ENCODE measurements at places on chromosomes 4 and X.

- no peak for DNase-seq
These were observed 61.3 kb downstream of the STPG2 start for GRCh38 chr4:98081936-98082335.

GRCh38 chrX:115413246-115413878 is 123.8 kb downstream of the LUZP4 start:
- no peak for DNase-seq

DNA sequence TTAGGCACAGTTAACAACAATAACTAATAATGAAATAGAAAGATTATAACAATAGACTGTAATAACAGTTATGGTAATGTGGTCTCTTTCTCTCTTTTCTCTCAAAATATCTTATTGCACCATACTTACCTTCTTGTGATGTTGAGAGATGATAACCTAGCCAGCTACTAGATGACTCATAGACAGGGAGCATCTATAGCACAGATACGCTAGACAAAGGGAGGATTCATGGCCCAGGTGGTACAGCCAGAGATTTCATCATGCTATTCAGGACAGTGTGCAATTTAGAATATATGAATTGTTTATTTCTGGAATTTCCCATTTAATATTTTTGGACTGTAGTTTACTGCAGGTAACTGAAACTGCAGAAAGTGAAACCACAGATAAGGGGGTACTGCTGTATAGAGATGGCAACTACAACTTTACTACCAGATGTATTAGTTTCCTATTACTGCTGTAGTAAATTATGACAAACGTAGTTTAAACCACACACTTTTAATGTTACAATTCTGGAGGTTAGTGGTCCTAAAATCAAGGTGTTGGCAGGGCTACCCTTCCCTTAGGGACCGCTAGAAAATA is 41.8 kb upstream of the MAGED1 start:
- no peak for DNase-seq

GRCh38 chr4:3868211-3869173 is 102.3 kb downstream of the ADRA2C start:
- DNase-seq = no peak

DNA sequence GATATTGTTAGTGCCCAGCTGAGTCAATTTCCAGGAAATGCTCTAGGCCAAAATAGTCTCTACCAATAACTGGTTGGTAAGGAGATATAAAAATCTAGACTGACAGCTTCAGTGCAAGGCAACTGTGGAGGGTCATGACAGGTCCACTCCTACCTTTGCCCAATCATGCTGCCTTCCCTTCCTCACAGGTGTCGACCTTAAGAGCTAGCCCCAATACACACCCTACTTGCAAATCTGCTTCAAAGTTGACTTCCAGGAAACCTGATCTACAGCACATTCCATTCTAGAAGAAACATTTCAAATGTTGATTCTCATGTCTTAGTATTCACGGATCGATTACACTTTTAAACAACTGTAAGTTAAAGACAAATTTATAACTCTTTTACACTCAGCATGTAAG is 1455.5 kb downstream of the TECRL start:
- DNase-seq = no peak

DNA sequence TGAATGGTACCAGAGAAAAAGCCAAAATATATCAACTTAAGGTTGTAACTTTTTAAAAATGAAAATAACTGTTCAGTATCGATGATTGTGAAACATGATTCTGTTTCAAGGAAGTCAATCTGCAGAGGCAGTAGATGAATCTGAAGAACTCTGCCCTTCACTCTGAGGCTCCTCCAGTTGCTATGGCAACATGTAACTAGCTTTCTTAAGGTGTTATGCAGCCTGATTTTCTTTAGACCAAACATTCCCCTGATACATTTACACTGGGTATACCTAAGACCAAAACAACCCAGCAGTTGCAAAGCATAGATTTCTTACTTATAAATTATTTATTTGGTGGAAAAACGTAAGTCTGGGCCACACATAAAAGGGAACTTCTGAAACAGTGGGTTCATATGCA is 133.6 kb upstream of the RASGEF1B start:
- DNase-seq = no peak

- no peak for DNase-seq
These were observed 93.4 kb upstream of the RXFP1 start for GRCh38 chr4:158428242-158428641.

GRCh38 chr4:32462944-32463343 is 1742.8 kb downstream of the PCDH7 start:
- no peak for DNase-seq

- DNase-seq = no peak
These were observed 174.4 kb upstream of the BRWD3 start for GRCh38 chrX:80984118-80984517.
